ENCODE measurements at places on chromosomes 1 and 21. TPM values are rescaled to one million over a fixed set of nuclear protein-coding genes. Genes with fewer than 3 reads are reported as not detected.

DNA sequence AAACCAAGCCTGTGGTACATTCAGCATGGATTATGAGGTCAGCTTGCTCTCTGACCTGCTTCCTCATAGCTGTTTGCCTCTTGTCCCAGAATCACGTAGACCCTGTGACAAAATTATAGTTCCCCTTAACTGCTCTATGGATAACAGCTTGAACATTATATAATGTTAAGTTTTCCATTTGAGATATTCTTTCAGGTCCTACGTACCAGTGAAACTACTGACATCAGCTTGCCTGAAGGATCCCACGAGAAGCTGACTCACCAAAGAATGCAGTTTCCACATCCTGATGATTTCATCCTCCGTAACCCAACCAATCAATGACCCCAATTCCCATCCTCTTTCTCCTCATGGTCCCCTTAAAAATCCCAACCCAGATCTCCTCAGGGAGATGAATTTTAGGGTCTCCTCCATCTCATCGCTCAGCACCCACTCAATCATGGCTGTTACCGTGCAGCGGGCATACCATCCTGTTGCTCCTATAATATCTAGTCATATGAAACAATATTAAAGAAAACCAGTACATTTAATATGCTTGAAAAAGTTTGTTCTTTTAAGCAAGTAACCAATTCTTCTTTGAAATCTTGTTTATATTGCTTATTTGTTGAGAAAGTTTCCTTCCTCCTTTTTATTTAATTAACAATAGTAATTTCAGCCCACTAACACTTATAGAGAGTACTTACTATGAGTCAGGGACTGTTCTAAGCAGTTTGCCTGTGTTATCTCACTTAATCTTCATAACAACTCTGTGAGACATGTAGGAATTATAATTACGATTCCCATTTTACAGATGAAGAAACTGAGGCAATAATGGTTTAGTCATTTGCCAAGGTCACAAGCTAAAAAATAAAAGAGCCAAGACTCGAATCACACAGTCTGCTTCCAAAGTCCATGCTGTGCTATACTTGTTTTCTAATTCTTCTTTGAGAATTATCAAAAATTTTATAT lies 27.4 kb downstream of the CHML start:
- no peak for DNase-seq

DNA sequence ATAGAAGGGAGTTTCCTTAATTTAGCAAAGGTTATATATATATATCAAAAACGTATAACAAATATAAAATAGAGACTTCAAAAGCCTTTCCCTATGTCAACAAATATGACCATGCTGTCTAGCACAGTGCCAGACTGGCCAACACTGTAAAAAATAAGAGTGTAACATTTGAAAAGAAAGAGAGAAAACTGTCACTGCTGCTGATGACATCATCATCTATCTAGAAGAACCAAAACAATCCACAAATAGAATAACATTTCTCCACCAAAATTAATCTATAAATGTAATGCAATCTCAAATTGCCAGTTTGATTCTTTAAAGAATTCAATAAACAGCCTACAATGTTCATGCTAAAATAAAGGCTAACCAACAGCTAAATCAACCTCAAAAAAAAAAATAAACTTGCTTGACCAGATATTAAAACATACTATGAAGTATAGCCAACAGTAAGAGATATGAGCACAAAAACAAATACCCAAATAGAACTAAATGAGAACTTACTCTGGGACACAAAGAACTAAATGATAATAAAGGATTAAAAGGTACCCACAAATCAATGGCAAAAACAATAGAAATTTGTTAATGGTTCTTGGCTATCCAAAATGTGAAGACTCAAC lies 50.2 kb downstream of the ENAH start:
- no peak for DNase-seq

- DNase-seq: no peak
These were observed 726.5 kb upstream of the ADAMTS5 start for GRCh38 chr21:27693376-27693775.

GRCh38 chr1:171935664-171936063 lies 94.4 kb downstream of the DNM3 start:
- DNase-seq: no peak

GRCh38 chr1:88472298-88472697 lies 211.8 kb upstream of the PKN2 start:
- no peak for DNase-seq

GRCh38 chr1:58155418-58156123 lies 391.0 kb downstream of the OMA1 start:
- DNase-seq: no peak

DNA sequence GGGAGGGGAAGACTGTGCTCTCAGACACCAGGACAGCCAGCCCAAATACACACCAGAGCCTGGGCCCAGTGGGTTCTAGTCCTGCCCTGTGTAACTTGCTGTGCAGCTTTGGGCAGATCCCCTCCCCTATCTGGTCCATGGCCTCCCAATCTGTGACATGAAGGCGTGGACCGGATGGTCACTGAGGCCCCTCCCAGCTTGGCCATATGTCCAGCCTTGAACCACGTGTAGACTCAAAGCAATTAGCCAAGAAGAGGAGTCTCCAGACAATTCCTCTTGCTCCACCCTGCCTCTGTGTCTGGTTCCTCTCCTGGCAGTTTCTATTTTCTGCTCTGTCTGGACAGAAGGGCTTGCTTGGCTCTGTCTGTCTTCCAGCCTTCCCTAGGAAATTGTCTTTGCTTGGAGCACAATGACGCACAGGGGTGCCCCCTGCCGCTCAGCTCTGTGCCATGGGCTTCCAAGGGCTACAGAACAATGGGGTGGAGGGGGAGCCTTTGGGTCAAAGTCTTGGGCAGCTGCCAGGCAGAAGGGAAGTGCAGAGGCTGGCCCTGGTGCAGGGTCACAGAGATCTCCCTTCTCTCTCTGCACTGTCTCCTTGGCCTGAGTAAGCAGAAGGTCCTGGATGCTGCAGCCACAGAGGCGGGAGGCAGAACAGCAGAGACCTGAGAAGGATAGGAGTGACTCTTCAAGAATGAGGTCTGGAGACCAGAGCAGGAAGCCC lies 66.1 kb downstream of the TENT5C start:
- DNase-seq: no peak

GRCh38 chr21:39720126-39720778 lies 24.7 kb upstream of the IGSF5 start:
- no peak for DNase-seq

DNA sequence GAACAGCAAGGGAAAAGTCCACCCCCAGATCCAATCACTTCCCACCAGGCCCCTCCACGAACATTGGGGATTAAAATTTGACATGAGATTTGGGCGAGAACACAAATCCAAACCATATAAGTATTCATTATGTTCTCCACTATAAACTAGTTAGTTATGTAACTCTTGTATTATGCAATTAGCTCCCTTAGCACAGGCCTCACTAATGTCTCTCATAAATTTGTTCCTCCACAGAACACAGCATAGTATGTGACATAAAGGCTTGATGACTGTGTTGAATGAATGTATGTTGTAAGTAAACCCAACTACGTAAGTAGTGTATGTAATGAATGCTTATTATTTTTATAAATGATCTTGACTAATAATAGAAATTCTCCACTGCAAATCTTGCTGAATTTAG lies 223.3 kb upstream of the ZRANB2 start:
- DNase-seq: no peak

AMY2B gene
- 31.1 TPM for total RNA-seq
